NCI-H1436 treated with DMSO at 0.1 percent for 48 hours (cell line): ENCODE measurements at places on chromosomes 1 and 21.

DNA sequence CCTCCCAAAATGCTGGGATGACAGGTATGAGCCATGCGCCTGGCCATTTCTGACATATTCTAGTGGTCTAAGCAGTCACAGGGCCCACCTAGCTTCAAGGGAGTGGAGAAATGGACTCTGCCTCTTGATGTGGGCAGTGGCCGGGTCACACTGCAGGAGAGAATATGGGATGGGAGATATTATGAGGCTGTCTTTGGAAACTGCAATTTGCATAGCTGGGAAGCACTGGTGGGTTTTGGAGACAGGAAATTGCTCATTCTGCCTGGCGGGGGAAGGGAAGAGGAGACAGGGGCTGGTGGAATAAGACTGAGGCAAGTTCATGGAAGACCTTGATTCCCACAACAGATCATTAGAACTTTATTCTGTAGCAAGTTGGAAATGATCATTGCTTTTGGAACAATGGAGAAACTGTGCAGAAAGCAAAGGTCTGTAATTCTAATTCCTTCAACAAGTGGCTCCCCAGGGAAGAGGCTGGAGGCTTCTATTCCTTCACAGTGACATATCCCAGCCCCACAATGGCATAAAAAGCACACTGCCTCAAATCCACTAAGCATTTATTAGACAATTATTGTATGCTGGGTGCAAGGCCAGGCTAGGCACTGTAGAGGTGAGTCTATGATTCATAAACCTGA, 10.5 kb downstream of the NCMAP start:
- no peak for DNase-seq

- DNase-seq, result no peak
These were observed 26.1 kb downstream of the VPS13D start for GRCh38 chr1:12255913-12256312.

- no peak for DNase-seq
These were observed 6.4 kb downstream of the PLPPR4 start for GRCh38 chr1:99270646-99271045.

DNA sequence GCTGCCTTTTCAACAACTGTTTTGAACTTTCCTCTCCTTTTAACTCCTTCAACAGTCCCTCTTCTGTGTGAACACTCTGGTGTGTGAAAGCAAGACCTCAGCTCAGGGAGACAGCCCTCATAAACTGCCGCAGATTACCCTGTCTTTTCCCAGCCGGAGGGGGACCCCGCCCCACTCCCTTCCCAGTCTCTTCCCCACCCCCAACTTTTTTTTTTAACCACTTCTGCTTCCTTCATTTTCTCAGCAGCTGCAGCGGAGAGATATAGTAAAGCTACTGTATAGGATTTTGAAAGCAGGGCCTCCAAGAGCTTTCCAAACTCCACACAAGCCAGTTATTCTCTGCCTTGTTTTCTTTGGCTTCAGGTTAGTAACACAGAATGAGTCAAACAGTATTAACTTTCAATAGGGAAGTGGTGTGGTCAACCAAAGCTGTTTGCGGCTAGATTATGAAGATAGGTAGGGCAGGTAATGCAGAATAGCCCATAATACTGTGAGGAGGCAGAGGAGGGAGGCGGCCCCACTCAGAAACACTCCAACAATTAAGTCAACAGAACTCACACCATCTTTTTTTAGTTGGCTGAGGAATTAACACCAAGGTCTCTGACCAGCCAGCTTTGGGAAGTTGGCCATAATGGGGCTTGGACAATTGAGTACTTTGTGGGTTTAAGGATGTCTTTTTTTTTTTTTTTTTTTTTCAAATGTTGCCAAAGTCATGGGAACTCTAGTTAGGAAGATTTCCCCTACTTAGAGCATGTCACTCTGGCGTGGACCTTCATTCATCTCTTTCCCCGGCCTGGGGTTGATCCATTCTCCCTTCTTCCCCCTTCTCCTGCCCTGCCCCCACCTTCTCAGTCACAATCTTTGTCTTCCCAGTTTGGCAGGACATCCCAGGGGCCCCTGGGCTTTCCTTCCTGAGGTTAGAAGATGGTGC, 177.0 kb downstream of the CLIC6 start:
- DNase-seq, result no peak

GRCh38 chr1:89631816-89632656, 884 bp upstream of the LRRC8C start:
- DNase-seq, result no peak

DNA sequence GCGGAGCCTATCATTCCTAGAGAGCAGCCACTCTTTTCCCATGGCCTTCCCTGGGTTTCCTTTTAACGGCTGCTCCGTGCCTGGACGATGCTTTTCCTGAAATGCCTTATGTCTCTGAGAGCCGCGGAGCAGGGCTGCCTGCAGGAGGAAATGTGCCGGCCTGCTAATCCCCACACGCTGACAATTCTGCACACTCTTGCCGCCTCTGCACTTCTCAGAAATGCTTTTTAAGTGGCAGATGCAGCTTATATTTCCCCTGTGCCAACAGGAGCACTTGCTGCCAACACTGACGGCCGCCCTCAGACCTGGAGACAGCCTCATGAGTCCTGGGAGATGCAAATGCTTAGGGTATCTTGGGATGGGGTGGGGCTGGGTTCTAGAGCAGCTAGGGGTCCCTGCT, 253.2 kb downstream of the GRIK3 start:
- DNase-seq, result no peak

- no peak for DNase-seq
These were observed 1.8 kb downstream of the HSF2BP start for GRCh38 chr21:43657355-43658087.

- DNase-seq, result no peak
These were observed 5.8 kb downstream of the PDZK1 start for GRCh38 chr1:145701306-145701862.

DNA sequence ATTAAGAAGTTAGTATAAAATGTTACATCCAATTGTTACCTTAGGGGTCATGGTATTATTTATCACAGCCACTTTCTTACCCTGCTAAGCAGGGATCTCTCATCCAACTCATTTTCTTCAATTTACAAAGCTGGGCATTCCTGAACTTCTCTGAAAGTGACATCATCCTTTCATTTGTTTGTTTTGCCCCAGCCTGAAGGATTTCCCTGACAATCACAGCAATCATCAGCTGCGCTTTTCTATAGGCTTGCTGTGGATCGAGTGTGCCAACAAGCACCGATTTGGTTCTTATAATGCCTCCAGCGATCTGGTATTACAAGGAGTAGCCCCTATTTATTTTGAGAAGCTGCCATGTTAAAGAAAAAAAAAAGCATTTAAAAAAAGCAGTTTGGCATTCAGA, 240.2 kb downstream of the USH2A start:
- DNase-seq, result no peak

DNA sequence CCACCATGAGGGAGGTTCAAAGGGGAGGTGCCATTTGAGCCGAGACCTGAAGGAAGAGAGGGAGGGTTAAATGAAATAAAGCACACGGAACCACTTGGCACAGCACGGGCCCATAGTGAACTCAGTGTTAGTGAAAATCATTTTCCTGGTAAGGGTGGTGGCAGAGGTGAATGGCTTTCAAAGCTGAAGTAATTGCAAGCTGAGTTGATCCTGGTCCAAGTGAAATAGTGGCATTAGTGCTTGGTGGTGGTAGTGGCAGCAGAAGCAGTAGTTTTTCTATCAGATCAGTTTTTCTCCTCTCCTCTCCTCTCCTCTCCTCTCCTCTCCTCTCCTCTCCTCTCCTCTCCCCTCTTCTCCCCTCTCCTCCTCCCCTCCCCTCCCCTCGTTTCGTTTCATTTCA, 30.5 kb upstream of the SRSF10 start:
- DNase-seq, result no peak

DNA sequence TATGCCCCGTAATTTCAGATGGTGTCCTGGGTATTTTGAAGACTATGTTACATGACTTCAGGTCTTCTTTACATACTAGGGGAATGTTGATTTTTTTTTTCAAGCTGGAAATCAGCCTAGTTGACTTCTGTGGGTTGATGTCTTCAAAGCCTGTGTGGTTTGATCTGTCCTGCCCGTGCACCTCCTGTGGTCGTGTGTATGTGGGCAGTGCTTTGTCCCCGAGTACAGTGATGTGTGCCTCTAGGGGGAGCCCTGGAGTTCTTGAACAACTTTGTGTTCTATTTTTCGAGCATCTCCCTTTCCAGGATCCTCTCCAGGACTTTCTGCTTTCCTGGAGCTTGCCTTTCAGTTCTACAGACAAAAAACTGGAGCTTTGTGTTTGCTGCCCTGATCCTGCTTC, 28.9 kb downstream of the OBSCN start:
- no peak for DNase-seq

- DNase-seq, result no peak
These were observed 13.3 kb downstream of the SCNN1D start for GRCh38 chr1:1293263-1294249.
